ENCODE measurements at places on chromosomes 2 and 18.
A peak's percentile ranks its signal among the peaks of the same experiment; 100 is the strongest.

GRCh38 chr2:215946586-215946985 is 66.8 kb downstream of the MREG start:
- DNase-seq = no peak

- DNase-seq = peak; percentile 69
Observed at GRCh38 chr2:176638167-176639015, 369.1 kb downstream of the MTX2 start.

DNA sequence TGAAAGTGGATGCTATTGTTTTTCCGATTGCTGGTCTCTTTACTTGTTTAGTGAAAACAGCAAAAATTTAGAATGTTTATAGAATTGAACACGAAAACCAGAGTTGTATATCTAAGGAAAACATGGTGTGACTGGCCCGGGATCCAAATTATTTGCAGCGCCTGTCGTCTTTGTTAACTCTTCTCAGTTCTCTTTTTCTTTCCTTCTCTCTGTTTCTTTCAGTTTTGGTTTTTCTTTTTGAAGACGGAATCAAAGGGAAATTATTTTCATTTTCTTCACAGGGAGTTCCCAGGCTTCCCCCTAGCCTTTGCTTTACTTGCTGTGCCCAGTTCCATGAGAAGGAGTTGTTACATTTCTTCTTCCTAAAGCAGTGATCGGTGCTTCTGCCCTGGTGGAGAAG is 76.0 kb downstream of the AGAP1 start:
- DNase-seq = no peak

DNA sequence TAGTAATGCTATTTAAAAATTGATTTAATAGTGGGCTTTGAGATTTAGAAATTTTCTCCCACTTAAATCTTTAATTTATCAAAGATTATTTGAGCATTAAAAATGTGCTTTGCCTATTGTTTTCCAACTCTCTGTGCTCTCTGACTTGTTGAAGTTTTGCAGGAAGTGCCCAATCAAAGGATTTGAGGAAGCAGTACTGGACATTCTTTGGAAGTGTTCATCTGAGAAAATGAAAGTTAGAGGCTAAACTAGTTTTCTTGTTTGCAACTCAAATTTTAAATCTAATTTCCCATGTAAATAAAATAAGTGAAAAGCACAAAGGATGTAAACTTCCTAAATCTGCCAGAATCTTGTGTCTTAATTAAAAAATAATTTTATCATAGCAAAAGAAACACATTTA is 89.1 kb downstream of the CAMKMT start:
- DNase-seq = no peak

DNA sequence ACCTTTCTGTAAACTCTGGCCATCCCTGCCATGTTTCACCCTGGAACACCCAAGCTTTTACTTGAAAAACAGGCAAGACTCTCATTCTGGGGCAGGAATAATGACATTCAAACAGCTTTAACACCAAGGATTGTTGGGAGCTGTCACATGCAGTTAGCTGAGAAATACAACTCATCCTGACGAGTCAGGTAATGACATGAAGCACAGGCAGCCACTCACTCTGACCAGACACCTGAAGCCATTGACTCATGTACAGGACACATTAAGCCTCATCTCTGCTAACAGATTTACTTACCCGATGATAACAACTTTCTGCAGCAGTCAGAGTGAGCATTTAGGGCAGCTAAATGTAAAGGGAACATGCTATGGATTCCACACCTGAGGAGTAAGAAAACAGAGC is 163.1 kb upstream of the PGAP1 start:
- no peak for DNase-seq

- DNase-seq = no peak
Observed at GRCh38 chr2:22826703-22827102, 558.3 kb upstream of the KLHL29 start.

GRCh38 chr2:70089220-70089982 is 2.1 kb downstream of the PCBP1 start:
- peak; percentile 66 for DNase-seq

DNA sequence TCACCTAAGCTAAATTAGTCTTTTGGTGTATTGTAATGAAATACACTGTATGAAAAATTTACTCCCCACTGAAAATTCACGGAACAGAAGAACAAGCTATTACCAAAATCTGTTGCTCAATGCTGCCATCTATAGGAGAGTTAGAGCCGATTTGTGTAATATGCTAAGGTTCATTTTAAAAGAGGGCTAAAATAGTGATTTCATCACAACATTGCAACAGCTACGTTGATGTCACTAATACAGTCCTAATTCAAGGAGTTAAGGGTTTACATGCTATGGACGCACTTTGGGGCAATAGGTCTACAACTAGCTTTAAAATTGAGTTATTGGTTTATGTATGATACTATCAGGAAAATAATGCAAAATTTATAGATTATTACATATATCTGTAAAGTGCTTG is 3.0 kb upstream of the IRS1 start:
- peak; percentile 77 for DNase-seq

GRCh38 chr2:188450732-188451483 is 159.2 kb downstream of the GULP1 start:
- DNase-seq = no peak

- no peak for DNase-seq
Observed at GRCh38 chr2:163775304-163775703, 39.5 kb upstream of the FIGN start.

DNA sequence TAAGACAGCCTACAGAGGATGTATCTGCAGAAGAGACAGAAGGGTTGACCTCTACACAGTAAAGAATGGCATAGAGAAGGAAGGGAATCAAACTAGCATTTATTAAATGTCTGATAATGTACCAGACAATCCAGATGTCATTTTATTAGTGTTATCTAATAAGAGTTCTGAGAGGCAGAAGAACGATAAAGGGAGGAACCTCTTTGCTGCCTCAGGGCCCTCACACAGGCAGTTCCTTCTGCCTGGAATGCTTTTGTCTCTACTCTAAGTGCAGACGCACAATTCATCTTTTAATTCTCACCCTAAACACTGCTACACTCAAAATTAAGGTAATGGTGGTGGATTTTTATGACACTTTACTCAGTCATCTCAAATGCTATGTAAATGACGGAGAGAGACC is 64.5 kb downstream of the LRPPRC start:
- no peak for DNase-seq

DNA sequence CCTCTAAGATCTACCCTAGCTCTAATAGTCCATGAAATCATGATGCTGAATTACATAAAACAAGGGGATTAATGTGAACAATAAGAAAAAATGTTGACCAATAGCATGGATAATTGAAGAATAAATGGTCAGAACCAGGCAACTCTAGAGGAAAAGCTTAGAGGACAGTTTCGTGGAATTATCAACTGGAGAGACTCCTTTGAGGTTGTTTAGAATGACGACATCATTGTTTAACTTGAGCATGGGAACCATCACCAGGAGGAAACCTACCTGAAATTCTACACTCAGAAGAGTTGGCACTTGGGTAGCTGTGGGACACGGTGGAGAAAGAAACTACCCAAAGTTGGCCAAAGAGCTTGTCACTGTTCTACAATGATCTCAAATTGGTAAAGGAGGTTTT is 179.2 kb upstream of the EPAS1 start:
- DNase-seq = no peak

DNA sequence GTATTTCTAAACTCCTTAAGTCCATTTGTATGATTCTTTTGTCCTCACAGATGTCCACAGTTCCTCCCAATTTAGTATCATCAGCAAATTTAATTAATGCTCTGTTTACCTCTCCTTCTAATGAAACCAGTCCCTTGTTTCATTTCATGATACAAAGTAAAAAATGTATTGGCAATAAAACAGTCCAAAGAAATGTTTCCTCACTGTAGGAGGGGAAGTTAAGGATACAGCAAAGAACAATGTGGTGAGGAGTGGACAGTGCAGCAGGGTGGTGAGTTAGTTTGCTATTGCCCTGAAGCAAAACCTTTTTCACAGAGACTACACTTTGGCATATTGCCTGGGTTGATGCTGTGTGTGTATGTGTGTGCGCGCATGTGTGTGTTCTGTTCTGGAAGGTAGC is 401.5 kb downstream of the ARHGAP15 start:
- DNase-seq = no peak

DNA sequence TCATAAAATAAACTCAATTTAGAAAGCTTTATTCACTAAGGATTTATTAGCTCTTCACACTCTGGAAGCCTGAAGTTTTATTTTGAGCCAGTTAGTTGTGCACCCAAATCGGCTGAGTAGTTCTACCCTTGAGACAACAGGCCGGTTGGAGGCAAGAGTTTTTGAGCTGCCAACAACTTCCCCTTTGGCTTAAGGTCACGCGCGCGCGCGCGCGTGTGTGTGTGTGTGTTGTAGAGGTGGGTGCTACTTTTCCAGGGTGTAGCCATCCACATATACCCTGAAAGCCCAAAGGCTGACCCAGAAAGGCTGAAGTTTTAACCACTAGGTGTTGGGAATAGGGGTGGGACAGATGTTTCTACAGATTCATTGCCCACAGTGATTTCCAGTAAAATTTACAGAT is 150.2 kb upstream of the LHCGR start:
- no peak for DNase-seq

GRCh38 chr2:102366406-102367112 is 11.0 kb downstream of the IL18R1 start:
- DNase-seq = peak; percentile 82

- peak; percentile 56 for DNase-seq
Observed at GRCh38 chr2:239991689-239992314, 33.3 kb downstream of the NDUFA10 start.

DNA sequence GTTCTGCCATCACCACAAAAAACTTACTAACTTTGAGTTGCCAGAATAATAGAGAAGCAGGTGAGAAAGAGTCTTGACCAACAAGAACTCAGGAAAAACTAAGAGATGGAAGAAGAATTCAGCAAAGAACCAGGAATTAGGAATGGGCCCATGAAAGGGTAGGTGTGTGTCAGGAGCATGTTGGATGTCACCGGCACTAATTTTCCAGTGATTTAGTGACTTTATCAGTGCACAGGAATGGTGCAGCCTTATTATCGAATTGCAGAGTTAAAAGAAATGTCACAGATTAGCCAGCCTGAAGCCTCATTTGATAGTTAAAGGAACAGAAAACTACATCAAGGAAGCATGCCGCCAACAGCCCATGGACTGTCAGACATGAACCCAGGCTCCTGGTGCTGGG is 9.0 kb upstream of the BOD1L2 start:
- no peak for DNase-seq

DNA sequence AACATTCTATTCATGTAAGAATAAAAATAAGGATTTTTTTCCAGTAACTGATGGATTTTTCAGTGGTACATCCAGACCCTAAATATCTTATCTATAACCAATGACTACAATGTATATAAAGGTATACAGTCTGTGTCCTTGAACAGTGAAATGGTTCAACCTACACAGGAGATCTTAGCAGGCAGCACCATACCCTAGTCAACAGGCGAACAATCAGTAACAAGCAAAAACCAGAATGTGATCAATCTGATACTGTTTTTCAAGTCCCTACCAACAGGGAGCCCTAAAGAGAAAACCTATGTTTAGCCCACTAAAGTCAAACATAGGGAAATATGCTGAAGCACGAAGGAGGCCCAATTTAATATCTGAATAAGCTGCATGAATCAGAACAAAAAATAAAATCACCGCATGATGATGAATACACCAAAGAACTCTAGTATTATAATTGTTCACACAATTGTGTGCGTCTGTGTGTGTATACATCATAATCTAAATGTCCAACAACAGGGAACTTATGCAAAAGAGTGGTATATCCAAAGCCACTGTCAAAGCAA is 26.0 kb downstream of the PTPN2 start:
- no peak for DNase-seq

- DNase-seq = no peak
Observed at GRCh38 chr2:60100034-60100433, 453.4 kb downstream of the BCL11A start.

DNA sequence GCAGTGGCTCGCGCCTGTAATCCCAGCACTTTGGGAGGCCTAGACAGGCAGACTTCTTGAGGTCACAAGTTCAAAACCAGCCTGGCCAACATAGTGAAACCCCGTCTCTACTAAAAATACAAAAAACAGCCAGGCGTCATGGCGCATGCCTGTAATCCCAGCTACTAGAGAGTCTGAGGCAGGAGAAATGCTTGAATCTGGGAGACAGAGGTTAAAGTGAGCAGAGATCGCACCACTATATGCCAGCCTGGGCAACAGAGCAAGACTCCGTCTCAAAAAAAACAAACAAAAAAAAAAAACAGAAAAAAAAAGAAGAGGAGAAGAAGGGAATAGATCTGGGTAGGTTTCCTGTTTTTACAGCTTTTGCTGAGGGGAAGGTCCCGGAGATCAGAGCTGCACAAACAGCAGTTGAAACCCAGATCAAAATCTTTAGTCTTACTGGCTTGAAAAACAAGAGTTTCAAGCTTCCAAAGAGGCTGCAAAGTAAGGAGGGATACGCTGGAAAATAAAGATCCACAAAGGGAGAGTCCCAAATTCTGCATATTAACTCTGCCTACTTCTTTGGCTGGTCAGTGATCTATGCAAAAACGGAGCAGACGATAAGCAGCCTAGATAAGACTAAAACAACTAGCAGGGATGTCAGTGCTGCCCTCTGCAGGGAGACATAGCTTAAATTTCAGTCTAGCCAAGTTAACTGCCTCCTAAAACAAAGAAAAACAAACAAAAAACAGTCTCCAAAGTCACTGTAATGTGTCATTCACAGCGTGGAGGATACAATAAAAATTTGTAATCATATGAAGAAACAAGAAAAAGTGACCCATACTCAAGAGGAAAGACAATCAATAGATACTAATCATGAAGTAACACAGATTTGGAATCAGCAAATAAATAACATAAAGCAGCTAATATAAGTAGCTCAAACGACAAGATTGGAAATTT is 74.1 kb downstream of the TLK1 start:
- peak; percentile 41 for DNase-seq

- DNase-seq = no peak
Observed at GRCh38 chr2:11053546-11053945, 101.7 kb upstream of the SLC66A3 start.

- no peak for DNase-seq
Observed at GRCh38 chr2:67485431-67485830, 88.3 kb downstream of the ETAA1 start.

GRCh38 chr2:175755169-175755568 is 246.9 kb downstream of the LNPK start:
- no peak for DNase-seq

GRCh38 chr2:62477573-62477972 is 28.4 kb downstream of the TMEM17 start:
- no peak for DNase-seq

DNA sequence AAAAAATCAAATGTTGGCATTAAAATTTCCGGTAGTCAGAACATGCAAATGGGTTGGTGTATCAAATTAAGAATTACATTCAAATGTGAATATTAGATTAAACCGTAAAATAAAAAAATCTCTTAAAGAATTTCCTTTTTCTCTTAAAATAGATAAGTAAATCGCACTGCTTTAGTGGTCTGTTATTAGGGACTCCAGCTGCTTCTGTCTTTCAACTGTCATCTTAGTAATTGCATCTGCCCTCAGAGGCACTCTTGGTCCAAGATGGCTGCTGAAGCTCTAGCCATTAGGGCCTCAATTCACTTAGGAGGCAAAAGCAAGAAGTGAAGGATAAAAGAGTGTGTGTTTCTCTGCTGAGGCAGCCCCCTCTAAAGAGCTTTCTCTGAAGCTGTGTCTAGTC is 132.4 kb downstream of the MGAT5 start:
- no peak for DNase-seq
